BE2C (cell line): ENCODE measurements at places on chromosomes 5 and 9.

DNA sequence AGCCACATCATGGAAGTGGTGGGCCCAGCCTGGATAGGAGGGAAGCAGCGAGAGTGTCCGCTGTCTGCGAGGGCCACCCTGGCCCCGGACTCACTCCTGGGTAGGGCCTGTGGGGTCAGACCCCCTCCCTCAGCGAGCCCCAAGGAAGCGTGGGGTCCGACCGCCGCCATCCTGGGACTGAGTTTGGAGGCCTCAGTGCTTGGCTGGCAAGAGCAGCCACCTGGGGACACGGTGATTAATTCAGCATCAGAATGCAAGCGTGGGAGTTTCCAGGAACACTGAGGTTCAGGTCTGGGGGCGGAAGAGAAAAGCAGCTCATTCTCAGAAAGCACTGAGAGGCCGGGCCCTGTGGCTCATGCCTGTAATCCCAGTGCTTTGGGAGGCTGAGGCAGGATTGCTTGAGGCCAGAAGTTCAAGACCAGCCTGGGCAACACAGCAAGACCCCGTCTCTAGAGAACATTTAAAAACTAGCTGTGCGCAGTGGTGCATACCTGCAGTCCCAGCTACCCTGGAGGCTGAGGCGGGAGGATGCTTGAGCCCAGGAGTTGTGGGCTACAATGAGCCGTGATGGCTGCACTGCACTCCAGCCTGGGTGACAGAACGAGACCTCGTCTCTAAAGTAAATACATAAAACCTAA is 18.3 kb upstream of the CAMSAP1 start:
- no peak for DNase-seq

- no peak for DNase-seq
Measured at GRCh38 chr9:133905493-133905892, 86.6 kb downstream of the VAV2 start.

GRCh38 chr5:127958421-127959011 is 125.0 kb upstream of the SLC12A2 start:
- DNase-seq: no peak

GRCh38 chr9:74555565-74555964 is 58.4 kb downstream of the RORB start:
- no peak for DNase-seq

GRCh38 chr9:12069366-12069765 is 623.8 kb upstream of the TYRP1 start:
- DNase-seq: no peak

DNA sequence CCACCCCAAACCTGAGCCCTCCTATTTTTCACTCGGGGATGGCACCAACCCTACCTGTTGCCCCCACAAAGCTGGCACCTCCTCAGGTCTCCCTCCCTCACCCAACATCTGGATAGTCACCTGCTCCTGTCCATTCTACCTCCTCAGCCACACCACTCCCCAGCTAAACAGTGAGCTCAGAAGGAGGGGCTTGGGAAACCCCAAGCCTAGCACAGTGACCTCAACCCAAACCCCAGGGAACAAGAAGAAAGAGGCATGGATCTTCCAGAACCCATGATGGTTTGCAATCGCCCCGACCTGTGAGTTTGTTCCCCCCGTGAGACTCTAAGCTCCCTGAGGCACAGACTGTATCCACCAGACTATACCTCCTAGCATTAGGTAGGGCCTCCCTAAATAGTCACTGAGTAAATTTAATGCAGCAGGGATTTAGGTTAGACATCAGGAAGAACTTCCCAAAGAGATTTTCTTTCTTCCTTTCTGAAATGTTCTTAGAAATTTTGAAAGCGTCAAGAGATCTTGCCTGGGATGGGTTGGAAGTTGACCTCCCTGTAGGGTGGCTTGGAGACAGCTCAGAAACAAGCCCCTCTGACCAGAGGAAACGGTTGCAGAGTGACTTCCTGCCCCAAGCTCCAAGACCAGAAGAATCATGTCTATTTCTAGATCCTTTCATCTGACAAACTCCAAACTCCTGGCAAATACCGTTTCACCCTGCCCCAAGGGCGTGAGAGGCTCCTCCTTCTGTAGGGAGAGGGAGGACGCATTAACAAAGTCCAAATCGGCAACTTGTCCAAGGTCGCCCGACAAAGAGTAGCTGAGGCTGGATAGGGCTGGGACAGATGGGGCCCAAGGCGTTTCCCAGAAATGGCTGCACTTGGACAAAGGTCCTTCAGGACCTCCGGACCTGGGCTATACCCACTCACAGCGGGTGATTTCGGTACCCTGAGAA is 4.1 kb downstream of the FIBCD1 start:
- no peak for DNase-seq

DNA sequence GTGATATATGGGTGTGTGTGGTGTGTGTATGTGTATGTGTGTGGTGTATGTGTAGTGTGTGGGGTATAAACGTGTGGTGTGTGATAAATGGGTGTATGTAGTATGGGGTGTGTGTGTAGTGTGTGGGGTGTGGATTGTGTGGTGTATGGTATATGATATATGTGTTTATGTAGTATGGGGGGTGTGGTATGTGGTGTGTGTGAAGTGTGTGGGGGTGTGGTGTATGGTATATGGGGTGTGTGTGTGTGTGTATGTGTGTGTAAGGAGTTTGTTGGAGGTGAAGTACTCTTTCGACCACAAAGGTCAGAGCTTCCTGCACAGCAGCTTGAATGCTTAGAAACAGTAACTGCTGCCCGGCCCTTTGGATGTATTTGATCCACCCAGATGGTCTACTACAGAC is 145.2 kb upstream of the IQGAP2 start:
- DNase-seq: no peak

- DNase-seq: peak; percentile 86
Measured at GRCh38 chr9:100505564-100506159, 32.7 kb downstream of the TMEFF1 start.

DNA sequence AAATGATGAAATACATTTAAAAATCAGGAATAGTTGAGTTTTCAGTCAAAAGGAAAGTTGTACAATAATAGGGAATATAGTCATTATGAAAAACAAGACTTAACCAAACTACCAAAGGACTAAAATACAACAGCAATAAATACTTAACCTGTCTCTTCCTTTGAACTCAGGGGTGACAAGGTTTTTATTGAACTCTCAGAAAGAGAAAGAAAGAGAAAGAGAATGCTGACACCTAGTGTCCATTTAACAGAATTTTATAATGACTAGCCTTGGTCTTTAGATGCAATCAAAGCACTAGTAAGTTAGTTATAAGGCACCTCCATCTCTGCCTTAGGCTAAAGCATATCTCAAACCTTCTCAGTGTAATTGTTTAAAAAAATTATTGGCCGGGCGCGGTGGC is 47.5 kb downstream of the UIMC1 start:
- no peak for DNase-seq

DNA sequence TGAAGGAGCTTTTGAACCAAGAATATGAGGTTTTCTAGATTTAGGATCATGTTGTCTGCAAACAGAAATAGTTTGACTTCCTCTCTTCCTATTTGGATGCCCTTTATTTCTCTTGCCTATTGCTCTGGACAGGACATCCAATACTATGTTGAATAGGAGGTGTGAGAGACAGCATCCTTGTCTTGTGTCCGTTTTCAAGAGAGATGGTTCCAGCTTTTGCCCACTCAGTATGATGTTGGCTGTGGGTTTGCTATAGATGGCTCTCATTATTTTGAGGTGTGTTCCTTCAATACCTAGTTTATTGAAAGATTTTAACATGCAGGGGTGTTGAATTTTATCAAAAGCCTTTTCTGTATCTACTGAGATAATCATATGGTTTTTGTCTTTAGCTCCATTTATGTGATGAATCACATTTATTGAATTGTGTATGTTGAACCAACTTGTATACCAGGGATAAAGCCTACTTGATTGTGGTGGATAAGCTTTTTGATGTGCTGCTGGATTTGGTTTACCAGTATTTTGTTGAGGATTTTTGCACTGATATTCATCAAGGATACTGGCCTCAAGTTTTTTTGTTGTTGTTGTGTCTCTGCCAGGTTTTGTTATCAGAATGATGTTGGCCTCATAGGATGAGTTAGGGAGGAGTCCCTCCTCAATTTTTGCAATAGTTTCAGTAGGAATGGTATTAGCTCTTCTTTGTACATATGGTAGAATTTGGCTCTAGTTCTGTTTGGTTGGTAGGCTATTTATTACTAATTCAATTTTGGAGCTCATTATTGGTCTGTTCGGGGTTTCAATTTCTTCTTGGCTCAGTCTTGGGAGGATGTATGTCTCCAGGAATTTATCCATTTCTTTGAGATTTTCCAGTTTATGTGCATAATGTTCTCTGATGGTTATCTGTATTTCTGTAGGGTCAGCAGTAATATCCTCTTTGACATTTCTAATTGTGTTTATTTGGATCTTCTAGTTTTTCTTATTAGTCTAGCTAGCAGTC is 41.2 kb upstream of the IFNE start:
- no peak for DNase-seq

DNA sequence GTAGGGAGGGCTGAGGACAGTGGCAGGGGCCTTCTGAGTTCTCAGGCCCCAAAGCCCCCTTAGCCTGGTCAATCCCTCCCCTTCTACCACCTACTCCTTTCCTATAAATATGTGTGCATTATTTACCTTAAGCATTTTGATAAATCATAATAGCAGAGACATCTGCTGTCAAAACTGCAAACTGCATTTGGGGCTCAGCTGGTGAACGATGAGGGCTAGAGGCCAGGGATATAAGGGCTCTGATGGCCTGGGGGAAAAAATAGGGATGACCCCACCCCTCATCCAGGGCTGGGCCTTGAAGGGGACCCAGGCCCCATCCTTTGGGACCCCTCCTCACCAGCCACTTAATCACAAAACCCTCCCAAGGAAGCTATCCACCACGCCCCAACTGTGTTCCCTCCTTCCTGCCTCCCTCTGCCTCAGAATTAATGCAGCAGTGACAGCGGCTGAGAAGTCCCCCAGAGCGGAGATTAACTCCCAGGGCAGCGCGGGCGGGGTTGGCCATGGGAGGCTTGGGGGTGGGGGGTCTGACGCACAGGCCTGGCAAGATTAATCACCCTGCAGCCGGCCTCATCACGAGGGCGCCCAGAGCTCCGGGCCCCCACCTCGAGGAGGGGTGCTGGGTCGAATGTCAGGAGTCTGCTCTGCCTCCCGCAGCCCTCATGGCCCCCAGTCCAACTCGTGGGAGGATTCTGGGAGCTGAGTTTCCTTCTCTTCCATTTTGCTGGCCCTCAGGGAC is 42.1 kb downstream of the CXXC5 start:
- DNase-seq: peak; percentile 58

- no peak for DNase-seq
Measured at GRCh38 chr5:125228363-125229070, 482.1 kb upstream of the ZNF608 start.

DNA sequence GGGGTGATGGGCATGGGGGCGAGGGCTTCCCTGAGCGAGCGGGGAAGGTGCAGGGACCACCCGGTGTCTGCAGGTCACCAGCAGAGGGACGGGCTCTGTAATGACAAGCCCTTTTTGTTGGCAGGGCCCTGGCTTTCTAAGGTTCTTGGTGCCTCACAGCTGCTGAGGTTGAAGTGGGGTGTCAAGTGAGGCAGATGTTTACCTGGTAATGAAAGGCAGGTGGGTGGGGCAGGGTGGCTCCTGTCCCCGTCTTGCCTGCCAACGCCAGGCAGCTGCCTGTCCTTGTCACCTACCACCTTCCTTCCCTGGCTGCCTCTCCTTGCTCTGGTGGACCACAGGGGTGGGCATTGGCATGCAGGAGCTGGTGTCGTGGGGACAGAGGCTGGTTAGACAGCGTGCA is 41.0 kb upstream of the SEMA4D start:
- no peak for DNase-seq

DNA sequence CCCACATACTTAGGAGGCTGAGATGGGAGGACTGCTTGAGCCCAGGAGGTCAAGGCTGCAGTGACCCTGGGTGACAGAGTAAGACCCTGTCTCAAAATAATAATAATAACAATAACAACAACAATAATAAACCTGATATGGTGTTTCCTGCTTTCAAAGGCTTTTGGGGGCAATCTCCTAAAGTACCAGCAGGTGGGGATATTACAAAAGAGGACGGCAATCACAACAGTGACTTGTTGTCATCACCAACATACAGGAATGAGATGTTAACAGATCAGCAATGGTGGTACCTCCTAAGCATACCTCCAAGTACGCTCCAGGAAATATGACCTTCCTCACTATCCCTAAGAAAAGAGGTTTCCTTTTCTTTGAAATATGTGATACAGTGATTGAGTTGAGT is 91.1 kb upstream of the RNF180 start:
- no peak for DNase-seq

GRCh38 chr5:141685591-141685990 is 3.6 kb upstream of the ARAP3 start:
- no peak for DNase-seq
